ENCODE measurements at places on chromosomes 7 and 10.

GRCh38 chr10:20995123-20995987 lies 98.2 kb upstream of the NEBL start:
- no peak for DNase-seq

GRCh38 chr10:119358567-119358966 lies 151.2 kb downstream of the GRK5 start:
- no peak for DNase-seq

- DNase-seq: no peak
Observed at GRCh38 chr10:3834404-3834803, 49.4 kb upstream of the KLF6 start.

DNA sequence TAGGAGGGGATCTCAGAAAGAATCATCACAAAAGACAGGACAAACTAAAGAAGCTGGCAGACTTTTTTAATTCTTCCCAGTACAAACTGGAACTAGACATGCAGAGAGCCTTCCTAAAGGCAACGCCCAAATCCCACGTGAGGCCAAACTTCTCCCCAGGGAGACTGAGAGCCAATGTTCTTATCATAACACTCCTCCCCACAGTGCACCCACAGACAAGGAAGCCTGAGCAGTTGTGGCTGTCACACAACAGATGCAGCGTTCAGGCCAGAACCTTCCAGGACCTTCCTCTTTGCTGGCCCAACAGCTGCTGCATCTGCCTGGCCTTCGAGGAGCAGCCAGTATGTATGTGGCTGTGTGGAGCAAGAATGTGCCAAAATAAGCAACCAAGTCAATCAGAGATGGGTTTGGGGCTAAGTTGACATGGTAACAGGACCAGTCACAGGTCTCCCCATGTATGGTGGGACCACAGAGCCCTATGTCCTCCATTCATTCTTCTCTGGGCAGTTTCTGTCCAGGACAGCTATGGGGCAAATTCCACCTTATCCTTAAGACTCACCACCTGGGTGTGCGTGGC lies 34.9 kb downstream of the SRPK2 start:
- no peak for DNase-seq

DNA sequence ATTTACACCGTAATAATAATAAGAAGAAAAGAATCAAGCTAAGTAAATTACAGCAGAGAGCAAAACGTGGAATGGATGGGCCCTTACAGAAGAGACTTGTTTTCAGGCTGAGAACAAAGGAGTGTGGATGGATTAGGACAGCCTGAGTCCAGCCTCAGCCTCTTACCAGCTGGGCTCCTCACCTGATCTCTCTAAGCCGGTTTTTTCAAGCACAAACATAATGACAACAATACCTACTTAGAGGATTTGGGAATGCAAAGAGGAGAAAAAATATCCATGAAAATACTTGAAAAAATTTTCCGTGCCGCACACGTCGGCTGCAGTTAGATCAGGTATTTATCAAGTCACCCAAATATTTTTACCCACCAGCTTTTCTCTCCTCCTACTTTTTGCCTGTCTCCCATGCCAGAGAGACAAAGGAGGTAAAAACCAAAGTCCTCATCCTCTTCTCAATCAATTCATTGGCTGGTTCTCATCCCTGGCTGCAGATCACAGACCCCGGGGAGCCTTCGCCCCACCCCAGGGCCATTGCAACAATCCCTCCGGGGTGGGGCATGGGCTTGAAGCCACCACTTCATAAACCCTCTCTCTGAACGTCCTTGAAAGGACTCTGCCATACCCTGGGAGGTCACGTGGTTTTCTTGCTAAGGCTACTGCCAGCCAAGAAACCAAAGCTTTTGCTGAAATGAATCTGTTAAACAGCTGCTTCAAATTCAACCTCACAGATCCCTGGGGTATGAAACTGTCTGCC lies 29.7 kb upstream of the GTF2I start:
- DNase-seq: no peak

DNA sequence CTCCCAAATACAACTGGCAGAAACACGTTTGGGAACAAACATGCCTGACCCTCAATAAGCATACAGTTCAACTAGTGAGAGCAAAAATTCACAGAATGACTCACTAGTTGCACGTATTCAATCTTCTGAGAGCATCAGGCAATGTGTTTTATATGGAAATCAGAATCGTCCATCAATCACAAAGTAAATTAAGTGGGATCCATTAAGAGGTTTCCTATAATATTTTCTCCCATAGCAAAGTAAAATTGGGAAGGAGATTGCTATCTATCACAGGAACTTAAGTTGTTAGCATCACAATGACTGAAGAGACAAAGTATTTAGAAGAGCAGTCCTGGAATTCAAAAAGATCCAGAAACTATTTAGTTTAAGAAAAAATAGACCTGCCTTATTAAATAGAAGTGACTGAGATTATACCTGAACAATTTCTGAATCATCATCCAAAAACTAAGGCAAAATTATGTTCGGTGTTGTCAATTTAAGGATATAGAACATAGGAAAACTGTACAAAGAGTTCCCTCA lies 28.3 kb downstream of the INHBA start:
- no peak for DNase-seq

DNA sequence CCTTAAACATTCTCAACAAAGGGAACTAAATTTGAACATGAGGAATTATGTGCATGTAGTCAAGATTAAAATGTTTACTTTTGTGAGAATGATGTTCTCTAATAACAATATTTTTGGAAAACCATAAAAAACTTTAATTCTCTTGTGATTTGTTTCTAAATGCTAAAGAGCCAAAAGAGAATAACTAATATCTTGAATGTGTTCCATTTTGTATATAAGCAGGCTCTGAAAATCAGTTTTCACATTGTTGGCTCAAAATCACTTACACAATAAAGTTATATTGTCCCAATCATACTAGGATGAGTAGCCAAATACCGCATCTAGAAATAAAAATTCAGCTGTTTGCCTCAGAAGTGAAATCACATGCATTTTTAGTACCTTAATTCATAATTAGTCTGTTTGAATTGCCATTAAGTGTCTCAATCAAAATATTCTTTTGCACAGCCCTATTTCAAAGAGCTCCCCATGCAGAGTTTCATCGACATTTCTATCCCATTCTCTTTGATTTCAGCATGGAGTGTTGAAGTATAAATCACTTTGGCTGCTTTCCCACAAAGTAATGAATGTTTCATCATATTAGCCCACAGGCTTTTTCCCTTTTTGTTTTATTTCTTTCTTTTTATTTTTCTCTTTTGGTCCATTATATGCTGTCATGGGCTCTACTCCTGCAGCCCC lies 420.3 kb upstream of the POM121L12 start:
- no peak for DNase-seq

DNA sequence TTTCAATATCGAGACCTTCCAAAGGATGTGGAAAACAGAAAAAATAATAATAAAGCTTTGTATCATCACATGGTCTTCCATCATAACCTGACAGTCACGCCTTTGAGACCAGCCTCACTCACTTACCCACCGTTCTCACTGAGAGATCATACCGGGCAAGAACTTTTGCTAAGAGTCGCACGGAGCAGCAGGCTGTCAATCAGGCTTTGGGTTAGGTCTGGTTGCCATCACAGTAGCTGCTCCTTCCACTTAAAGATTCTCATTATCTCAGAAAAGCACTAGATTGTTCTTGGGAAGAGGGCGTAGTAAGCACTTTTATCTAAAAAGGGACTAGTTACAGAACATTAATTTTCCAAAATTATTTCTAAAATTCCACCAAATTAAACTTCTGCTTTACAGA lies 2.0 kb downstream of the RELN start:
- no peak for DNase-seq

GRCh38 chr7:30649717-30650420 lies 32.4 kb downstream of the CRHR2 start:
- DNase-seq: no peak

- DNase-seq: no peak
Observed at GRCh38 chr10:89189211-89189734, 17.8 kb downstream of the CH25H start.

- no peak for DNase-seq
Observed at GRCh38 chr7:3327099-3327498, 26.0 kb downstream of the SDK1 start.

GRCh38 chr7:153091477-153091876 lies 331.9 kb downstream of the ACTR3B start:
- no peak for DNase-seq

GRCh38 chr10:77844713-77845445 lies 81.7 kb downstream of the DLG5 start:
- DNase-seq: no peak

DNA sequence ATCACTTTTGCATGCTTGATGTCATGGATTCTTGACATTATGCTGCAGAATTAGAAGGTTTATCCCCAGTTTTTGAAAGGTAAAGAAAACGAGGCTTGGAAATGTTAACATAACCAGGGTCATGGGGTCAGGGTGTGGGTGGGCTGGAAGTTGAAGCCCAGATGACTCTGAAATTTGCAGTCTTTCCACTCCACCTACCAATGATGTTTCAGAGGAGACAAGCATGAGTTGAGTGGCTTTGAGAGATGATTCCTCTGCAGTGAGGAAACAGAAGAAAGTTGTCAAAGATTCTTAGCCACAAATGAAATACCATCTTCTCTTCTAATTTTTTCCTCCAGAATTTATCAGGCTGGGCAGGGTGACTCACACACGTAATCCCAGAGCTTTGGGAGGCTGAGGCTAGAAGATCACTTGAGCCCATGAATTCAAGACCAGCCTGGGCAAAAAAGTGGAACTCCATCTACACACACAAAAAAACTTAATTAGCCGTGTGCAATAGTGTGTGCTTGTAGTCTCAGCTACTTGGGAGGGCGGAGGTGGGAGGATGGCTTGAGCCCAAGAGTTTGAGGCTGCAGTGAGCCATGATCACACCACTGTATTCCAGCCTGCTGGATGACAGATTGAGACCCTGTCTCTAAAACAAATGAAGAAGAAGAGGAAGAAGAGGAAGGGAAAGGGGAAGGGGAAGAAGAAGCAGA lies 239.1 kb upstream of the AUTS2 start:
- no peak for DNase-seq

DNA sequence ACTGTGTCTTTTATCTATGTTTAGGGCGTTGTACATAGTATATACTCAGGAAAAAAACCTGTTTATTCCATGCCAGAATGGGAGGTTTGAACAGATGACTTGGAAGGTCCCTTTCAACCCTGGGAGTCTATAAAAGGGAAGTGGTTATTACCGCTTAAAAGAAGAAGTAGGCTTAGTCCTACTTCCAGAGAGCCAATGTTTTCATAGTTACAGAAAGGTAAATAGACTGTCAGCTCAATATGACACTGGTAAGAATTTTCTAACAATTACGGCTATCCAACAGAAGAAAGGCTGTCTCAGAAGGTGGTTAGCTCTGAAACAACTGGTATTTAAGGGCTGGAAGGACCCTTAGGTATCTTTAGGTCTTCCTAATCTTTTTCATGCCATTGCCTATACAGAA lies 1.1 kb upstream of the TFAM start:
- no peak for DNase-seq

DNA sequence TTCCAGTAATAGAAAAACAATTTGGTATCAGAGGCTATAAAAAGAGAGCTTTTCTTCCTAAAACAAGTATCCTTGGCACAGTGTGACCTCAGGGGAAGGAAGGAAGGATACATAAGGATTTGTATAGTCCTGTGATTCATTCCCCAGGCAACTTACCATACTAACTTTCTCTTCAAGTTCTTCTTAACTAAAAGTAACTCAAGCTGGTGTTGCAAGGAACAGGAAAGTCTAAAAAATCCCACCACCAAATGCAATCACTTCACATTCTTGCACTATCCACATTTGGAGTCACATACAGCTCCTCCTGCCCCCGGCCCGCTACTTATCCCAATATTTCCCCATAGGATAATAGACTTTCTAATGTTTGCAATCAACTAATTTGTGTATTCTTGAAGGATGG lies 84.8 kb downstream of the PRKAG2 start:
- DNase-seq: no peak

DNA sequence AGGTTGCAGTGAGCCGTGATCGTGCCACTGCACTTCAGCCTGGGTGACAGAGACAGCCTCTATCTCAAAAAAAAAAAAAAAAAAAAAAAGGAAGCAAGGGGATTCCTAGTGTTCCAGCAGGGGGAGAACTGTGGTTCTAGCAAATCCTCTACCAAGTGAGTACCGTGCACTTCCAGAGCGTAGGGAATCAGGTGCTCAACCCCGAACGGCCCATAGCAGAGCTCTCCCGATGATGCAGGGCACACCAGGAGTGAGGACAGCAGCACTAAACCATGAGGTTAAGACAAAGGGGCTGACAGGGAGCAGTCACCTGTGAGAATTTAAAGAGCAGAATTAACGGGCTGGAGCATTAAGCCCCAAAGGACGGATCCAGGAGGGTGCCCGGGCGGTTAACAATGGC lies 173.6 kb downstream of the PTPRN2 start:
- DNase-seq: no peak

DNA sequence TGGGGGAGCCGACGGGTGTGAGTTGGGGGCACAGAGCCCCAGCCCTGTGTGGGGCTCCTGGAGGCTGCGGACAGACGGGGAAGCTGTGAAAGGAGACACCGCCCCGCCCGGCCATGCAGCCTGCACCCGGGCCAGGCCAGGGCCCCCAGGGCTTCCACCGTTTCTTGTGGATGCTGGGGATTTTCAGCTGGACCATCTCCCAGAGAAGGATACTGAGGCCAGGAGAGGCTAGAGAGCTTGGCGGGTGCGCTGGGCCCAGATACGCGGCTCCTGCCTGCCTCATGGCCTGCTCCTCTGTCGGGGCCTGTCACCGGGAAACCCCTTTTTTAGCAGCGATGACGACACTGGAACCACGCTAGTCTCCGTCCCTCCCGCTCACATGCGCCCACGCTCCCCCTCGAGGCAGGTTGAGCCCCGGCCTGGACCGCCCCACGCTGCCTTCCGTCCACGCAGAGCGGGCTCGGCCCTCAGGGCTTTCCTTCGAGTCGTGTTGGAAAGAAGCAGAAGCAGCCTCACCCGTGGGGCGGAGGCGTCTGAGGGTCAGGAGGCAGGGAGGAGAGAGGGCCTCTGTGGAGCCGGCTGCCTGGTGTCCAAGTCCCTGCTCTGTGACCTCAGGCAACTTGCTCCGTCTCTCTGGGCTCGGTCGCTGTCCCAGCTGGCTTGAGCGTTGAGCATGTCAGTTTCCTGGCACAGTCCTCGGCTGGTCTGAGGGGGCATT lies 11.7 kb downstream of the TMEM184A start:
- DNase-seq: no peak

DNA sequence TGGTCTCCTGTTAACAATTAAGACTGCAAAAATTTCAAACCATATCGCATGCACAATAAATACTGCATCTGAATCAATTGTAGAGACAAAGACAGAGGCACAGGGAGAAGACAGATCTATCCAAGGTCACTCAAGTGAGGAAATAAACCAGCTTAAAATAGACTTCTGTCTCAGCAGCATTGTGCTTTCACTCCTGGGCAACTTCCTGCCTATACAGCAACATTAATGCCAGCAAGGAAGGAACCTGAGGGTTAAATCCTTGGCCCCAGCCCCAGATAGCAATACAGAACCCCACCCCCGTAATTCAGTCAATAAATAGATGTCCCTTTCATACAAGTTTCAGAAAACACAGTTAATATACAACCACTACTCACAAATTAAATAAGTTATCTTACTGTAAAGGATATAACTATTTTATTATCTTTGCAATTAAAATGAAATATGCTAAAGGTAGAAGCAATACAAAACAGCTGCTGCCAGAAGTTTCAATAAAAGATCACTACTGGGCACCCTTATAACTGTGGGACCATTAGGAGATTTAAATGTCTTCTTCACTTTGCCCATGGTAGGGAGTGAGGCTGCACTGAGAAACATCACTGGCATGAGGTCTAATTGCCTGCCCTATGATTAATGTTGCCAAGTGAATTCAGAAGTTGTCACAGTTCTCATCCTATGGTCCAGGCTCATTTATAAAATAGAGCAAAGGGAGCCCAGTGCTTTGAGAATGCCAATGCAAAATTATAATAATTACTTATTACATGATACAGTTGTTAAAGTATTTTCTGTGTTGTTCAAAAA lies 49.4 kb downstream of the CAV1 start:
- no peak for DNase-seq

GRCh38 chr10:126628746-126629145 lies 41.7 kb downstream of the C10orf90 start:
- DNase-seq: no peak
